CD4-positive, alpha-beta T cell treated with Interleukin-6 at 100 ng/mL for 8 hours (primary cell): ENCODE measurements at places on chromosomes 12 and 14.

GRCh38 chr12:77324763-77325468 lies 259.5 kb upstream of the E2F7 start:
- no peak for DNase-seq

DNA sequence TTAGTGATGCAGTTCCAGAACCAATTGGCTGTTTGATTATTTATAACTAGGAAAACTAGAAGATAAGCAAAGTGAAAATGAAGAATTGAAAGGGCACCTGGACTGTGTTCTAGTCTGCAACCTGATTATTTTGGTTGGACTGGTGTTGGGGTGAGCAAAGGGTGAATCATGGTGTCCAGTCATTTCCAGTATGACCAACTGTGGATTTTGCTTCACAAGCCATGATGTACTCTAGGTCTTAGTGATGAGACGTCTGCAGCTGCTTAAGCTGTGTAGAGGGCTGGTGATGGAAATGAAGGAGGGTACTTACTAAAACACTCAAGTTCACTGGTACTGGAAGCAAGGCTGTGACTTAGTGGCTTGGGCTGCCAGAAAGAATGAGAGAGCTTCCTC lies 193.2 kb upstream of the FRMD6 start:
- DNase-seq: no peak

DNA sequence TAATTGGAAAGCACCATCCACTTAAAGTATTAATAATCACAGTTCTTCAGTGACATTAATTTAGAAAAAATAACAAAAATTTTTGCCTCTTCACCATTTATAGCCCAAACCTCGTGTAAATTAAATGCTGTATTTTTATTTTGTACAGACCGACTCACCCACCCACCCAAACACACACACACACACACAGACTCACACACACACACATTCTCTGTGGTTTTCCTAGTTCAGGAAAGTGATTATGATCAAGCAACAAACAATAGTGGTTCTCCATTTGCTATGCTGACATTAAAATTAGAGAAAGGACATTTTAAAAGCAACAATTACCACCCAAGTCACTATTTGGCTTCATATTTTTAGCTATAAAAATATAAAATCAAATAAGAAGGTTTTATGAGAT lies 112.5 kb upstream of the FLRT2 start:
- DNase-seq: no peak

DNA sequence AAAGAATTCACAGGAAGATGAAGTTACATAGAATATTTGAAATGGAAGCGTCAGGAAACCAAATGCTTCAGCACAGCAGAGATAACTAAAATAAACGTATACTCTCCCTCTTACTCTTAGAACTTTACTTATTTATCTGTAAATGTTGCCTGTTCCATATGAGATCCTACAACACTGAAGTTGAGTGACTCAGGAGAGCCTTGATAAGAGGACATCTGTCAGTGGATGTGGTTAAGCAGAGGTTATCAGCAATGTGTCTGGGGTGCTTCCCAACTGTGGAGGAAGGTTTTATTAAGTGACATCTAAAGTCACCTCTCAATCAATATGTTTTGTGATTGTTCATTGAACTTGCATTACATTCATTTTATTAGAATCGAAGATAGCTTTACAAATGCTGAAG lies 81.9 kb downstream of the NEDD1 start:
- DNase-seq: no peak

DNA sequence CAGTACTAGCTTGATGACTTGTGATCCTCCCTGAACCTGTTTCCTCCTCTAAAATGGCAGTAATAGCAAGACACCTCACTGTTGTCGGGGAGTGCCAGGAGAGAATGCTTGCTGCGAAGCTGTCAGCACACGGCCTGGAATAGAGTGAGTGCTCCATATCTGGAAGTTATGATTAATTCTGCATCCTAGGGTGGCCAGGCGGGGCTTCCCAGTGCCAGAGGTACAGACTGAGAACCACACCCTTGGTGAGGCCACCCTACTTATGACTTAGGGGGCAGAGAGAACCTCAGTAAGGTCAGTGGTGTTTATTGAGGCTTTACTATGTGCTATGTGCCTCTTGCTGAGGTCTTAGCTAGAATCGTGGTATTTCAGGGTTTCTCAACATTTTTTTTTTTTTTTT lies 20.1 kb downstream of the MORN3 start:
- DNase-seq: no peak

- no peak for DNase-seq
These were observed 19.0 kb upstream of the GPRC5A start for GRCh38 chr12:12872139-12872933.
